Endodermal cell (in vitro differentiated cells): ENCODE measurements at places on chromosomes 12 and 14.

DNA sequence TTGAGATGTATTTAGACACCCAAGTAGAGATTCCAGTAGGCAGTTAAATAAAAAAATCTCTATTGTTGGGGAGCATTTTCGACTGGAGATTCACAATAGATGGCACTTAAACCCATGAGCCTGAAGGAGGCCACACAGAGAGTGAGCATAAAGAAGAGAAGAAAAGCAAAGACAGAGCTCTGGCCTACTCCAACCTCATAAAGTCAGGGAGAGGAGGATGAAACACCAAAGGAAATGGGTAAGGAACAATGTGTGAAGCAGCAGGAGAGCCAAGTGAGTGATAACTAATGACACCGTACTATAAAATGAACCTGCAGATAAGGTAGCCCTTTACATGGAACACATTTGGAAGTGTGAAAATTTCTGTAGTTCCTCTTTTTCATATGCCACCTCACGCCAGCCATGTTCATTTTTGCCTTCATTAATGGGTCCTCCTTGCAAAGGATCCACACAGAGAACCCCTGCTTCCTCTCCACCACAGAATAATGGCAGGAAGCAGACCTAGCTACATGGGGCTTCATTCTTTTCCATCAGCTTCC is 150.0 kb upstream of the SYT10 start:
- peak; percentile 45 for DNase-seq

DNA sequence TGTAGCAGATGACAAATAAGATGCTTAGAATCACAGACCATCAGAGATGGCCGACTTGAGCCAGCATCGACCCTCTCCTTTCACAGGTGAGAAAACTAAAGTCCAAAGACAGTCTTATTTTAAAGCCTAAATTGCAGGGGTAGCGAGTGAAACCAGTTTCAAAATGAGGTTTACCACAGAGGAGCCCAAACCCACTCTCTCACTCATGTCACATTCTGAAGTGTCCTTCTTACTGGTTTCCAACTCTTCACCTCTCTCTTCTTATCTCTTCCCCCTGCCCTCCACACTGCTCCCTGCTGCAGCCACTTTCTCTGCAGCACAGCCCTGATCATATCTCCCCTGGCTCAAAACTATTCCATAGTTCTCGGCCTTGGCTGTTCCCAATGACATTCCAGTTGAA is 57.0 kb upstream of the NID2 start:
- no peak for DNase-seq

DNA sequence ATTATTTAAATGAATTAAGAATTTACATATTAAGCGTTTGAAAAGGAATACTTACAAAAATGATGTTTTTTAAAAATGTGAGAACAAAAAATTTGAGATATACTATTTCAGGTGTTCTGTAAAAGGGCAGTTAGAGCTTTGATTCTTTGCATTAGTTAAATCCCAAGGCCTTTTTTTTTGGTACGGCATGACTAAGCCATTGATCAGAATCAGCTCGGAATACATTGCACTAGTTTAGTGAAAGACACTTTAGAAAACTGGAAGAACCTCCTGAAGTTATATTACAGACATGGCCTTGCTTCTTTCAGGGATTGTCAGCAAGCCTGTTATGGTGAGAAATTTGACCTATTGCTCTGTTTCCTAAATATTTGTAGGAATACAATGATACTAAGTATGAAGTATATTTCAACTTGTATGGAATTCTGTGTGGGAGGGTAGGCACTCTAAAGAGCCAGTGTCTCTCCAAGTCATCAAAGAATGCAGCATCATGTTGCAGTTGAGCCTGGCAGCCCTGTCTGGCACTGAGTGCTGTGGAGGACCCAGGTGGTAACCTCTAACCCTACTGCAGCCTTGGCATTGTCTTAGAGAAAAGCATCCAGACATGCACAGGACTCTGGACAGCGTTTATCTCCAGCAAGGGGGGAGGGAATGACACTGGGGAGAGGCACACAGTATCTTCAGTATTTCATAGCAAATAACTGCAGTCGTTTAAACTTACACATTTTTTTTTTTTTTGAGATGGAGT is 1.5 kb downstream of the KLC1 start:
- DNase-seq: no peak

GRCh38 chr12:123398550-123399254 is 14.8 kb downstream of the KMT5A start:
- no peak for DNase-seq

DNA sequence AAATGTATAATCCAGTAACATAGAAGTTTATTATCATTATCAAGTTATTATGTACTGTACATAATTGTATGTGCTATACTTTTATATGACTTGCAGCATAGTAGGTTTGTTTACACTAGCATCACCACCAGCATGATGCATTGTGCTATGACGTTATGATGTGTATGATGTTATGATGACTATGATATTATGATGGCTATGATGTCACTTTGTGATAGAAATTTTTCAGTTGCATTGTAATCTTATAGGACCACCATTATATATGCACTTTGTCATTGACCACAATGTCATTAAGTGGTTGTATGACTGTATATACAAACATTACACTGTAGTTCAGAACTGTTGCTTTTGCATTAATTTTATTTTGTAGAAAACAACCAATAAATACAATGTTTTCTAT is 173.4 kb downstream of the PPFIA2 start:
- DNase-seq: no peak

- DNase-seq: no peak
Observed at GRCh38 chr12:77122661-77123060, 57.3 kb upstream of the E2F7 start.
